Frontal cortex (tissue), 4 donors: ENCODE measurements at places on chromosomes 7 and 10.

- no peak for DNase-seq
These were observed 204.3 kb downstream of the DGKB start for GRCh38 chr7:14698239-14698638.

- no peak for DNase-seq
These were observed 276.6 kb upstream of the TCERG1L start for GRCh38 chr10:131587976-131588680.

DNA sequence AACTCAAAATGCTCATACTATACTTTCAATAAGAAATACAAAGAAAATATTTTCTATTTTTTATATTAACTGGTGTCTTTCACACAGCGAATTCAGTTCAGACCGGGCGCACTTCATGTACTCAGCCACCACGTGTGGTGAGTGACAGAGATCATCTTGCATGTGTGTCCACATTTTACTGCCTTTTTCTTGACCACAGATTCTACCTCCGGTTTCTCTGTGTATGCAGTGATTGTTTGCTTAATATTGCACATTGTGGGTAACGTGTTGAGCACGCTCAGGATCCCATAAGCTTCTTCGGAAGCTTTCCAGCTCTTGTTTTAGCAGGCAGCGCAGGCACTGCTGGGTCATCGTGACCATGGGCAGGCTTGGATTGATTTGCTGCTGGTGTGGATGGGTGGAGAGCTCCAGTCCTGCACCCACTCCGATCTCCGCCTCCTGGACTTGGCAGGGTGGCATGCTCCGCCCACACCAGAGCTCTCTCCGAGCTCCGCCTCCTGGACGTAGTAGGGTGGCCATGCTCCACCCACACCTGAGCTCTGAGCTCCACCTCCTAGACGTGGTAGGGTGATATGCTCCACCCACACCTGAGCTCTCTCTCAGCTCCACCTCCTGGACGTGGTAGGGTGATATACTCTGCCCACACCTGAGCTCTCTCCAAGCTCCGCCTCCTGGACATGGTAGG lies 253.3 kb downstream of the DIP2C start:
- DNase-seq: no peak

DNA sequence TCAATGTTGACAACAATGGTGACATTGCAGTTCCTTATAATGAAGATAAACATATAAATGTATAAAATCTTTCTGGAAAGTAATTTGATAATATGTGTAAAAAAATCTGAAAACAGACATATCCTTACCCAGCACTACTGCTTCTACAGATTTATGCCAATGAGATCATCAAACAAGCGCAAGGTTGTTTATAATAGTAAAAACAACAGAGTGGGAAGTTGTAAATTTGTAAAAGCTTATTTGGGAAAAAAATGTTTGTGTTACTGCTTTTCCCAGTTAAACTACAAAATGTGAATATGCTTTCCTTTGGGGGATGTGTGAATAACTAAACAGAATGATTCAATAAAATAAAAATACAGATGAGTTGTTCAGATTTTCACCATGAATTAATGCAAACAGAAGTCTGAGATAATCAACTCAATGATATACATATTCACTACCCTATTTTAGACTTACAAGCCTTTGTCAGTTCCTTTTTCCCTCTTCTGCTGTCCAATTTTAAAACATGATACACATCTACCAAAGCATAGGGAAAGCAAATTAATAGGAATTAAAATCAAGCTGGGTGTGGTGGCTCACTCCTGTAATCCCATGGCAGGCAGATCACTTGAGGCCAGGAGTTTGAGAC lies 82.1 kb downstream of the USP6NL start:
- no peak for DNase-seq

GRCh38 chr10:108684431-108684830 lies 1238.9 kb downstream of the XPNPEP1 start:
- DNase-seq: no peak

GRCh38 chr10:105770524-105771212 lies 1129.6 kb downstream of the SORCS3 start:
- DNase-seq: no peak

GRCh38 chr10:30804478-30805055 lies 175.0 kb upstream of the LYZL2 start:
- no peak for DNase-seq

DNA sequence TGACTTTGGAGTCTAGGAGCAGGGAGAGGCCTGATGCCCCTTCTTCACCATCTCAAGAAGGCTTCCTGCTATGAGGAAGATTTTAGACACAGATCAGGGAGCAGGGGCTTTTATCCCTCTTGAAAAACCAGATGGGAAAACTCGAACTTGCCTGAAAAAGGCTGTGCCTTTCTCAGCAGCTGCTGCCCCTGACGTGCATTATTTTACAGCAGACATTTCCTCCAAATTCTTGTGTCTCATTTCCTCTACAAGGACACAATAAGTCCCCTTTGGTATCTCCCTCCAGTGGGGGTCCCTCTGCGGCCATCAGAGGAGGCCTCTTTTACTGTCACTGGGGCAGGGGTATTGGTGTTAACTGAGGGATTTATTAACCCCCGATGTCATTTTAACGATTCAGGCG lies 38.0 kb upstream of the AQP1 start:
- no peak for DNase-seq

GRCh38 chr7:7984424-7984823 lies 15.8 kb downstream of the GLCCI1 start:
- no peak for DNase-seq

DNA sequence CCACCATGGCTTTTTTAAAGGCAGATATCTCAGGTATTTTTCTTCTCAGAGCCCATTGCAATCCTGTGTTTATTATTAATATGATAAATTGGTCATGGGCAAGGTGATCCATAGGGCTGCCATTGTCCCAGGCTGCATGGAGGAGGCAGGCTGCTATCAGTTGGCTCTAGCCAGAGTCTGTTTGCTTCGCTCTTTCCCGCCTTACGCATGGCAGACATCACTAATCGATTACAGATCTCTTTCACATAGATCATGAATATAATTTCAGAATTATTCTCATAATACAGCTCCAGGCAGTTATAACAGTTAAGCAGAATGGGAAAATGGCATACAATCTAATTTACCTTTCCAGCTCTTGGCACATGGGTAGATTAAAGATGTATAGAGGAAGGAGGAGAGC lies 30.4 kb upstream of the HABP2 start:
- no peak for DNase-seq

DNA sequence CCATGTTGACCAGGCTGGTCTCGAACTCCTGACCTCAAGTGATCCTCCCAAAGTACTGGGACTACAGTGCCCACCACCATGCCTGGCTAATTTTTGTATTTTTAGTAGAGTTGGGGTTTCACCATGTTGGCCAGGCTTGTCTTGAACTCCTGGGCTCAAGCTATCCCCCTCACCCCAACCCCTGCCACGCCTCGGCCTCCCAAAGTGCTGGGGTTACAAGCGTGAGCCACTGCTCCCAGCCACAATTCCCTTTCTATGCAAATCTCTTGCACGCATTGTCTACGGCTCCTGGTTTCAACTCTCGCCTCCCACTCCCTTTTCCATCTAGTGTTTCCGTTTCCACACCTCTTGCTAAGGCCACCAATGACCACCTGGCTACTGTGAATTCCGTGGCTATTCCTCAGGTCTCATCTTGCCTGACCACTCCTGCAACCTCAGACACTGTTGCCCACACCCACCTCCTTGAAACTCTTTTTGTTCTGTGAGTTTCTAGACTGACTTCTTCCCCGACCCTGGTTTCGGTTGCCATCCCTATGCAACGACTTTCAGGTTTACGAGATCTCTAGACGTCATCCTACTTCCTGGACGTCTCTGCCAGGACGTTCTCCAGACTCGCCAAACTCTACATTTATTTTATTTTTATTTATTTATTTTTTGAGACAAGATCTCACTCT lies 3.4 kb downstream of the CLDN3 start:
- no peak for DNase-seq

GRCh38 chr7:158419238-158419785 lies 168.3 kb downstream of the PTPRN2 start:
- no peak for DNase-seq

GRCh38 chr10:58704671-58705141 lies 192.0 kb downstream of the BICC1 start:
- no peak for DNase-seq

DNA sequence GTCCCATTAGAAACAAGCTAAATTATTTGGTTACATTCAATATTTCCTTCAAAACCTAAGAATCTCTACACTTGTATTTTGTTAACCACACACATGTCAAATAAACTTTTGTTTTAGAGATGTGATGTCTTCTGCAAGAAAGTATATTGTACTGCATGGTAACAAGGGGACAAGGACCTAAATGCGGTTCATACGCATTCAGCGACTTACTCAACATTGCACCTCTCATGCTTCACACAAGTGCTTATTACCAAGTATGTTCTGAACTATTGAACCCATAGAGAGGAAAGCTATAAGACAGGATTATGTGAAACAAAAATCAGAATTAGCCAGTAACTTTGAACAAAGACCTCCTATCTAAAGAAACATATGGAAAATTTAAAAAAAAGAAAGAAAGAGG lies 68.3 kb downstream of the CREB5 start:
- DNase-seq: no peak

GRCh38 chr10:51301644-51302043 lies 227.4 kb downstream of the PRKG1 start:
- no peak for DNase-seq

GRCh38 chr10:22477334-22478287 lies 132.3 kb downstream of the SPAG6 start:
- DNase-seq: no peak

- DNase-seq: no peak
These were observed 18.3 kb upstream of the RPA3 start for GRCh38 chr7:7736671-7737070.

DNA sequence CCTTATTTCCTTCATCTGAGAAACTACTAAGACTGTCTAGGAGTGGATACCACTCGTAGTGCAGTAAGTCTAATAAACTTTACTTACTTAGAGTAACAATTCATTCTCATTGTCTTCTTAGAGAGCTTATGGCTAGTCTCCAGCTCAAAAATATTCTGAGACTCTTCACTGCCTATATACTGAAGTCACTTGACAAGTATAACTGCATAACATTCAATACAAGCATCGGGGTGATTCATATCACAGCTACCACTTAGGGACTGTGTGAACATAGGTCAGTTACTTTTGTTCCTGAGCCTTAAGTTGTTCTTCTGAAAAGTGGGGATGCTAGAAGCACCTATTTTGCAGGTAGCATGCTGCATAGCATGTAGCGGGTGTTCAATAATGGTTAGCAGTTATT lies 111.0 kb downstream of the HTR7 start:
- DNase-seq: no peak

GRCh38 chr7:122896509-122896908 lies 10.2 kb upstream of the CADPS2 start:
- no peak for DNase-seq

DNA sequence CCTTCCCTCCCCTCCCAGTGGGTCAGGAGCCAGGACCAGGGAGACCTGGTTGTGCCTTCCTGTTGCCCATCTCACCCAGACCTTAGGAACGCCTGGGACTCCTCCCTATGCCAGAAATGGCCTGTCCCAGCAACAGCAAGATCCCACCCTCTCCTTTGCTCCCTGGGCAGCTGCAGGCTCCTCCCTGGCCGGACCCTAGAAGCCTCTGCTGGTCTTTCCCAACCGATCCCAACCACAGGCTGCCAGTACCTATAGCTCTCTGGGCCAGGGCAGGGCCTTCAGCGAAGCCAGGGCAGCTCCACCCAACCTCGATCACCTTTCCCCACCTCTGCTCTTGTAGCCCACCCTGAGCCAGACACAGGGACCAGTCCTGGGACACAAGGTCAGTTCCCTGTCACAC lies 21.9 kb downstream of the LDB3 start:
- DNase-seq: no peak

DNA sequence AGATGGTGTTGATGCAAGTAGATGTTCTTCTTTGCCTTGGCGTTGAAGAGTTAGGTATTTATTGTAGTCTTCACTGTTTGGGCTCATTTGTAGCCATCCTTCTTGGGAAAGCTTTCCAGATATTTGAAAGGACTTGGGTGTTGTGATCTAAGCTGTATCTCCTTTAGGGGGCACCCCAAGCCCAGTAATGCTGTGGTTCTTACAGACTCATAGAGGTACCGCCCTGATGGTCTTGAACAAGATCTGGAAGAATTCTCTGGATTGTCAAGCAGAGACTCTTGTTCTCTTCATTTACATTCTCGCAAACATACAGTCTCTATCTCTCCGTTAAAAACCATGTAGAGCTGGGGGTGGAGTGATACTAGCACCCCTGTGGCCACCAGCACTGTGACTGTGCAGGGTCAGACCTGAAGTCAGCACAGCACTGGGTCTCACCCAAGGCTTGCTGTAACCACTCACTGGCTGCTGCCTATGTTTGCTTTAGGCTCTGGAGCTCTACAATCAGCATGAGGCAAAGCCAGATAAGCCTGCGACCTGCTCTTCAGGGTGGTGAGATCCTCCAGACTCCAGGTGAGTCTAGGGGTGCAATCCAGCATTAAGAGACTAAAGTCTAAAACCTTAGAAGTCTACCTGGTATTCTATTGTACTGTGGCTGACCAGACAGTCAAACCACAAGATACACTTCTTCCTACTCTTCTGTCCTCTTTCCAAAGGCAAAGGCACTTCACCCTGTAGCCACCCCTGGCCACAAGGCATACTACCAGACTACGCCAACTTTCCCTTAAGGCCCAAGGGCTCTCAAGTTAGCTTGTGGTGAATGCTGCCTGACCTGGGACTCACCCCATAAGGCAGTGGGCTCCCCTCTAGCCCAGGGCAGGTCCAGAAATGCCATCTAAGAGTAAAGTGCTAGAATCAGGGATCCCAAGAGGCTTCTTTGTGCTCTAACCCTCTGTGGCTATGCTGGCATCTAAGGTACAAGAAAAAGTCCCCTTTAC lies 209.7 kb upstream of the TMEM196 start:
- DNase-seq: no peak

- no peak for DNase-seq
These were observed 249.1 kb upstream of the YAE1 start for GRCh38 chr7:39317107-39317506.

DNA sequence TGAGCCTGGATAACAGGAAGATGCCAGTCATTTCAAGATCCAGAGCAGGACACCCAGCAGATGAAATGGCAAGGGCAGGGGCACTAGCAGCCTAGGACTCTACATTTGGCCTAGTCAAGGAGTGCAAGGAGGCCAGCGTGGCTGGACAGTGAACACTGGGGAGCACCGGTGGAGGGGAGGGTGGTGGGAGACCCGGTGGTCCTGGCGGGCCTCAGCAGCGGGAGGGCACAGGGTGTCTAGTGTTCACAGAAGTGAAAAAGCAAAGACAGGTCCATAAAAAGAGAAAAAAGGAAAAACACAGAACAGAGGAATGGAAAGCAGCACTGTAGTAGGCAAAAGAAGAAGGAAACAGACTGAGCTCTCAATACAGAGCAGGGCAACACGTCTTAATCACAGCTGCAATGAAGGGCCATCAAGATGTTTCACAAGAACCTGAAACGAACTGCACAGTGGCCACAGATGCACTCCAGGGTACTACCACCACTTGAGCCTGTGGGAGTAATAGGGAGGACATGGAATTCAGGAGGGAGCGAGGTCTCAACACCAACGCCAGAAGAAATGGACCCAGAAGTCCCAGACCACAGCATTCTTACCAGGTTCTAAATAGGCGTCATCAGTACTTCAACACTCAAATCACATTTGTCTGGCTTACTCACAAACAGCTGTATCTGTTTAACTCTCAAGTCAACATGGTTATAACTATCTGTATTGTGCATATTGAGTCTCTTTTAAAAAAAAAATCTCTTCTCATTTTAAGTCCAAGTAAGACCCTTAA lies 573.7 kb downstream of the PARD3 start:
- DNase-seq: no peak
